Left ventricle myocardium inferior (tissue), 1 donor: ENCODE measurements at places on chromosomes 2 and 18.

DNA sequence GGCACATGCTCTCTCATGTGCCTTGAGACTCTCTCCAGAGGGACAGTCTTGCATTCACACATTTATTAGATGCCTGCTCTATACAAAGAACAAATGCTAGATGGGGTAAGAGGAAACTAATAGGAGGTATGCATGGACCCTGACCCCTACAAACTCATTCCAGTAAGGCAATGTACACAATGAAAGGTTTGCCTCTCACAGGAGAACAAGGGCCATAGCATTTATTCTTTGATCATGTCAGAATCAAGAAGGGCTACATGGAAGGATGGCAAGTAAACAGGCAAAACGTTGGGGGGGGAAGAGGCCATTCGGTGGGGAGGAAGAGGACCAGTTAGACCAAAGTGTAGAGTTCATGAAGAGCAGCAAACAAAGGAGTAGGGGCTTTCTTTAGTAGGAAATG is 130.2 kb downstream of the TMEM163 start:
- no peak for DNase-seq

- DNase-seq: no peak
These were observed 78.6 kb upstream of the MAP3K20 start for GRCh38 chr2:172997031-172997430.

DNA sequence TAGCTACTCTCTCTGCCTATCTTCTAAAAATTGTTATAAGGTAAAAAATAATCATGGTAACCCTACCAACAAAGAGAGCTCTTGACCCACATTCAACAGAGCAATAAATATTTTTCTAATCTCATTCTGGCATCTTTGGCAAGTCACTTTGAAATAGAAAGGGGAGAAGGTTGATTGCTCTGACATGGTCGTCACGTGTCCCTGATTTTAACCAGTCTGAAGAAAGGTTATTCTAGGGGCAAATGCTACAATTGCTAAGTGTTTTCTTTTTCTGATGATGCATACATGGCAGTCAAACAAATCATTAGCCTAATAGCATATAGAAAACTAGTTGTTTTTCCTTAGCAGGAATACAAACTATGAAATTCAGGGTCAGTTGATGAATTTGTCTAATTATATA is 153.3 kb upstream of the MAP3K20 start:
- DNase-seq: no peak

- DNase-seq: no peak
These were observed 422.2 kb upstream of the POU3F3 start for GRCh38 chr2:104431701-104432121.

DNA sequence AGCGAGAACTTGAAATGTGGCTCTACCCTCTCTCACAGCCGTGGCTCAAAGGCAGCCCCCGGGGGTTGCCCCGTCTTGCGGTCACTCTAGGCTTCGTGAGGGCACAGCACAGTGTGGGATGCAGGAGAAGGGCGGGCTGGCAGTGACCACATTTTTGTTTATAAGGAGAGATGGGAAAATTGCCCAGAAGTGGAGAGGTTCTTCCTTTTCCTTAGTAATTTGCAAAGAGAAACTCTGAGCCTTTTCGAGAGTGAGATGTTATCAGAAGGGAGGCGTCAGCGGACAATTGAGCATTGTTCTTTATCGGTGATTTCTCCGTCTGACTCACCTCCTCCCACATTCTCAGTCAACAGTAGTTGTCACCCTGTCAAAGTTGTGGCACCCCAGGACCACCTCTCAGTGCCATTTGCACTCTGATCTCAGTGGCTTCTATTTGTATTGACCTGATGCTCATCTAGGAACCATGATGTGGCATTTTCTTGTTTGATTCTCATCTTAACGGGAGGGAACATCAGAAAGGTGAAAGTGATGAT is 89.6 kb downstream of the ACAA2 start:
- no peak for DNase-seq

- peak; percentile 33 for DNase-seq
These were observed 83.2 kb upstream of the FRZB start for GRCh38 chr2:182949572-182950189.

DNA sequence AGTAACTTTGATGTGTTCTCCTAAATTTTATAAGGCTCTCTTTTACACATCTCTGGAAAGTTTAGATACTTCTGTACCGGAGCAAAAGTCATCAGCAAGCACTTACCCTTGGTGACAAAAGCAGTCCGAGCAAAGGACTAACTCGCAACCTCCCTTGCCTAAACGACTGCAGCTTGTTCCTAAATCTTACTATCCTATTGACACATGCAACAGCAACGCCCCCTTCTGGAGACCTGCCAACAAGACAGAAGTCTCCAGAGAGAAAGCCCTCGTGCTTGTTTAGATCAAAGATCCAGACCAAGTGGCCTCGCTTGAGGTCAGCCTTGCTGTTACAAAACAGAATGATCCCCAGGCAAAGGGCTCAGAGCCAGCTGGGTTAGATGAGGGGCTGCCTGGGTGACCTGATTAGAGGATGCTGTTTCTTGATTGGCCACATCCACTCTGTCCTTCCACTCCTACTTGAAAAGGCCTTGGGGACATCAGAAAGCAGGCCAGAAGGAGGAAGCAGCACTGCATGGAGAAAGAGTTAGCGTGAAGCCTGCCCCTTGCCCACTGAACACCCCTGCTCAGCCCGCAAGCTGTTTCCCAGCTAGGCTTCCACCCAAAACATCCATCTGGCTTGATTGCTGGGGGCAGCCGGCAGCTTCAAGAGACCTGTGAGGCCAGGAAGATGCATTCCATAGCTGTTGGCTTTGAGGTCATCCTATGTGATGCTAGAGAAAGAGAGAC is 94.3 kb downstream of the HNRNPLL start:
- DNase-seq: peak; percentile 87

GRCh38 chr2:134745023-134745422 is 26.2 kb upstream of the TMEM163 start:
- no peak for DNase-seq

DNA sequence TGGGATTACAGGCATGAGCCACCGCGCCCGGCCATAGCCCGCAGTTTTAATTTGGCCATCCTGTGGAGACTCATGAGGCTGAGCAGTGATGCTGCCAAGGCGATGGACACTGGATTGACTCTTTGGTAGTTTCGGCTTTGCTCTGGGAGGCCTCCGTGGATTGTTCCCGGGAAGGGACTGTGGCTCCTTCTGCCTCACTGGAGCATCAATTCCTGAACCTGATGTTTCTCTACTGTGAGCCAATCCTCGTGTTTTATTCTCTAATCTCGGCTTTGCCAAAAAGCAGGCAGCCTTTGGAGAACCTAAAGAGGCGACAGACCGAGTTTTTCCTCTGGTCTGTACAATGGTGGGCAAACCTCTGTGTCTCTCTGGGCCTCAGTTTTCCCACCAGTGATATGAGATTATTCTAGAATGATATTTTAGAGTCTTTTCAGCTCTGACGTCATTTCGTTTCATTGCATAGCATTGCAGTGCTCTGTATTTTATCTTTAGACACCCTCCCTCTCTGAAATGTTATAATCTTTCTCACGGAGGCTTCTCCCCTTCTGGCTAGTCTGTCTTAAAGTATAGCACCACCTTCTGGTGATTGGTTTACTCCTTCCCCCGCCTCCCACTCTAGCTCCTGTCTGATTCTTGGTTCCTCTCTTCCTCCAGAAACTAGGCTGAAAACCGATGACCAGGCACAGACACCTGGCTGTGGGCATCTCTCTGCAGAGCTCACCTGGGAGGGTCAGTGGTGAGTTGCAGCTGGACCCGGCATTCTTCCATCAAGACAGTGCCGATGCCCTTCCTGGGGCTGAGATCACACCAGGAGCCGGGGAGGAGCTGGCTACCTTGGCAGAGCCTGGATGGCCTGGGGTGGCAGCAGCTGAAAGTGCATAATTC is 341.3 kb downstream of the MYCN start:
- DNase-seq: no peak

GRCh38 chr2:136645236-136645828 is 120.0 kb upstream of the THSD7B start:
- DNase-seq: no peak

GRCh38 chr2:107001551-107001950 is 115.6 kb upstream of the ST6GAL2 start:
- DNase-seq: no peak

GRCh38 chr2:19914266-19914975 is 12.6 kb upstream of the TTC32 start:
- DNase-seq: no peak

- no peak for DNase-seq
These were observed 39.1 kb downstream of the SH3RF3 start for GRCh38 chr2:109168086-109168485.

GRCh38 chr2:242031481-242032019 is 162.0 kb downstream of the RTP5 start:
- DNase-seq: no peak

- DNase-seq: no peak
These were observed 196.4 kb downstream of the HRH4 start for GRCh38 chr18:24656551-24657443.

GRCh38 chr2:217797165-217797564 is 205.6 kb downstream of the TNS1 start:
- DNase-seq: peak; percentile 26

- no peak for DNase-seq
These were observed 47.4 kb upstream of the CYRIA start for GRCh38 chr2:16713011-16713423.

GRCh38 chr2:11326677-11327211 is 17.7 kb downstream of the ROCK2 start:
- DNase-seq: no peak

GRCh38 chr2:157460384-157460837 is 16.5 kb upstream of the CYTIP start:
- no peak for DNase-seq

DNA sequence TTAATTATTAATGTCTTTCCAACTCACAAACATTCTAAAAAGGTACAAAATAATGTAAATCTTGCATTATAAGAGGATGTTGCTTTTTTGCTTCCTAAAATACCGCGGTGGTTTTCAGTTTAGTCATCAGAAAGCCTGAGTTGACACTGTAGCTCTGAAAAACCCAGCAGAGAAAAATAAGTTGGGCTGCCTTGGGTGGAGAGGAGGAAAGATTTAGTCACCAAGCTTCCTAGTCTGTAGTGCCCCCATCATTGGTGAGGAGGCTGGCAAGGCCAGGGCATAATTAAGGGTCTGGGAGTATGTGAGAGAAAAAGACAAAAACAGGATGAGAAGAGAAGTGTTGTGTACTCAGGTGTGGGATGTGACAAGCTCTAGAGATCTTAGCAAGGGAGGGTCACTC is 5.7 kb downstream of the PTPRM start:
- DNase-seq: no peak

- no peak for DNase-seq
These were observed 441.0 kb downstream of the CPS1 start for GRCh38 chr2:210997373-210997772.

DNA sequence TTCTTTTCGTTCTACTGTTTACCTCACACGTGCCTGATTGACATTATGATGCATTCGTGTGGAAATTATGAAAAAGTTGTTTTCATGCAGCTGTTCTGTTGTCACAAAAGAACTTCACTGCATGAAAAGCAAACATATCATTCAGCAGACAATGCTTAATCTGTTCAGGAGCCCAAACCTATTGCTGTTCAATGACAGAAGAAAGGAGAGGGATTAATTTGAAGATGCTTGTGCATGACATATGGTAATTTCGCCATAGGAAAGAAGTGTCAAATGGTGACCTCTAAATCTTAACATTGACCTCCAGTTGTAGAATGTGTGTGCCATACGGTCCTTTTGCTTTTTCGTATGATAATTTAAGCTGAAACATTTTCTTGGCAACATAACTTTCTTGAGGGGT is 124.5 kb downstream of the WDR7 start:
- DNase-seq: no peak
